Activated CD8-positive, alpha-beta T cell treated with anti-CD3 and anti-CD28 coated beads for 36 hours (primary cell): ENCODE measurements at places on chromosomes 7 and 10. TPM values are rescaled to one million over a fixed set of nuclear protein-coding genes. Genes with fewer than 3 reads are reported as not detected.

GRCh38 chr7:76234931-76235441, 33.3 kb downstream of the SRRM3 start:
- peak; percentile 85 for DNase-seq

DNA sequence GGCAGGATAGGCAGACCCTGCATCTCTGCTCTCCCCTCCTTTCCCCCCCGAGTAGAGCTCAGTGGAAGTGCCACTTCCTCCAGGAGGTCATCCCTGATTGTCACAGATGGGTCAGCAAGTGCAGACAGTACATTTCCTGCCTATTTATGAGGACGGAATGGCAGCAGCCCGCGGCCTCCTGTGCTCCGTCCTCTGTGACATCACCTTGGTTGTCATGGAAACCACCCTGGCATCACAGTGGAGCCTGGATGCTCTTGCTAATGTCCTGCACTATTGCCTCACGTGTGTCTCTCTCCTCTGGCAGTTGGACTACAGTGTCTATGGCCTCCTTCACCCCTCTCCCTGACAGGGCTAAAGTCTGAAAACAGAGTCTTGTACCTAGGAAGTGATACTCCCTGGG, 148.6 kb downstream of the SH3PXD2A start:
- no peak for DNase-seq

- no peak for DNase-seq
These were observed 5.4 kb downstream of the VWC2 start for GRCh38 chr7:49778731-49779270.

GRCh38 chr10:32962521-32962920, 4.5 kb upstream of the ITGB1 start:
- no peak for DNase-seq

The TMEM273 gene
- total RNA-seq: 16.6 TPM

DNA sequence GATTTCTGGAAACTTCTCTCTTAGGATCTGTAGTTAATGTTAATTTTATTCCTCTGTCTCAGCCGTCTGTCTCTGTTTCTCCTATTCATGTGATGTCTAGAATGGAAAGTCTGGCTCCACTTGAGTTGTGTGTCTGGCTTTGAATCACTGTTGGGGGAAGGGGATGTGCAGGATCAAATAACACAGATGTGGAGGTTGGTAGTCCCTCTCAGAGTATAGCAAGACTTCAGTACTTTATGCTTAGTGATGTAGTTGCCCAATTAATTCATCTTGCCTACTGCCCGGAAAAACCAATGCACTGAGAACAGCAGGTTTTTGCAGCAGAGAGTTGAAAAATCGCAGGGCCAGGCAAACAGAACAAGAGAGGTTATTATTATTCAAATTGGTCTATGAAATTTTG, 79.2 kb downstream of the PHTF2 start:
- DNase-seq: no peak

- DNase-seq: no peak
These were observed 426.4 kb downstream of the PHTF2 start for GRCh38 chr7:78224923-78225322.

The SLC26A3 gene
- total RNA-seq: not detected

- no peak for DNase-seq
These were observed 16.4 kb downstream of the GRB10 start for GRCh38 chr7:50766106-50766848.

The OR2A12 gene
- not detected for total RNA-seq

DNA sequence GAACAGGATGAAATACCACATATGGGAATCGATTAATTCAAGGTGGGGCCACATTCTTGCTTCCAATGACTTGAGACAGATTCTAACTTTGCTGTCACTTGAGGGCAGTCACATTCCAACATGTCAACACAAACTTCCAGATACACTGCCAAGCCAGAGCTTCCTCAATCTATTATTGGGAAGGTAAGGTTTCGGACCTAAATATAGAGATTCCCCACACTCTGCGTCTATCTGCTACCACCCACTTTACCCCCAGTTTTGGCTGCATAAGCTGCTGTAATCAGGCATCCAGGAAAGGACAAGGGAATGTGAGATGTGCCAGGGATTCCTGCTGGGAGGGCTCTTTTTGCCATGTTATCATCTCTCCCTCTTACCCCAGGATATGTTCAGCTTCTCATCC, 20.5 kb upstream of the DGKI start:
- no peak for DNase-seq

- DNase-seq: no peak
These were observed 942.5 kb upstream of the ZWINT start for GRCh38 chr10:57303566-57303965.

The SLC35G1 gene
- total RNA-seq: 2.0 TPM

DNA sequence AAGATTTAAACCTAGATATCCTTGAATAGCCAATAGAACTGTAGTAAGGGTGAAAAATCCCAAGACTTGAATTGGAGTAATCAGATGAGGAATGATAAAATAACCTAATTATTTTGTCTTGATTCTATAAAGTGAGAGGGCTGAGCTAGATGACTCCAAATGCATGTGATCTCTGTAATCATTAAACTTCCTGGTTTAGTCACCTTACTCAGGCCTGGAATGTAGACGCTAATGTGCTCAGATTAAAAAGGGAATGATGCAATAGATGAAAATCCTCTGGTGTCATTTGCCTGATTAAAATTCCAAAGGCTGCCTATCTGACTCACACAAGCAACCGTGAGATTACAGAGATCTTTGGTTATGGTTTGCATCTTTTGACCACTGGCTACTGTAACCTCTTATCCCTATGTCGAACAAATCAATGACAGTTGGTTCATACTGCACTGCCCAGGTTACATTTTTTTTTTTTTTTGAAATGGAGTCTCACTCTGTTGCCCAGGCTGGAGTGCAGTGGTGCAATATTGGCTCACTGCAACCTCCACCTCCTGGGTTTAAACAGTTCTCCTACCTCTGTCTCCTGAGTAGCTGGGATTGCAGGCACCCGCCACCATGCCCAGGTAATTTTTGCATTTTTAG, 2.9 kb upstream of the HKDC1 start:
- DNase-seq: no peak

DNA sequence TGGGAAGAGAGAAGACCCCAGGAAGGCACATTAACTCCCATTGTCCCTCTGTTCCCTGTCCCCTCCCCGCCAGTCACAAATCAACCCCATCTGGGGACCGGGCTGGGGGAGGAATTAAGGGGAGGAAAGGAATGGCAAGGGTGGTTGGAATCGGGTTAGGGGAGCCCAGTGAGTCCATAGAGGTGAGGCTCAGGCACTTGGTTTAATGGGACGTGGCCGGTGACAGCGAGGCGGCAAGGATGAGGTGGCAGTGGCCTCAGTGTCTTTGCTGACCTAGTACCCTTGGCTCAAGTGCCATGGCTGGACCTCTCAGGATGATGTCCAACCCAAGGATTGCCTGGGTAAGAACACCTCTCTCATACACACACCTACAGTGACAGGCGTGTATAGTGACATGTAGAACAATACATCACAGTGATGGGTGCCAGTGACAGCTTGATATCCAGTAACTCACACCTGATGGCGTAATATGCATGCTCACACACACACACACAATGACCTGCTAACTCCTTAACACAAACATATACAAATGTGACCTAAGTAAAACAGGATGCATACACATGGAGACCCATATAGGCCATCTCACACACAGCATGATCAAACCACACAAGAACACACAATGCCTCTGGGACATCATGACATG, 12.3 kb downstream of the KCNIP2 start:
- no peak for DNase-seq

The OR2A1 gene
- total RNA-seq: not detected

DNA sequence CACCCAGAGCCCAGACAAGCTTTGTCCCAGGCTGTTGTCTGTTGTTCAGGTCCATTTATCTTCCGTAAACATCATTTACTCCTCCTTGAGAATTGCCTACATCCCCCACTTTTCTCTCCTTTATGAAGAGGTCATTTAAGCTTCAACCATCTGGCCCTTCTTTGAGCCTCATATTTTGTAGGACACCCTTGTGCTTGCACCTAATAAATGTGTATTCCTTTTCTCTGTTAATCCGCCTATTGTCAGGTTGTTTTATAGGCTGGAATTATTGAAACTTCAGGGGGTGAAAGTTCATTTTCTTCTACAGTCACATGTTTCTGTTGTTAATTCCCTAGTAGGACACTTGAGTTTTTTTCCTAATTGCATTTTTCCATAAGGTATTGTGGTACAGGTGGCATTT, 19.6 kb upstream of the CTTNBP2 start:
- DNase-seq: no peak

- DNase-seq: no peak
These were observed 359.5 kb downstream of the PTEN start for GRCh38 chr10:88222881-88223280.

- DNase-seq: peak; percentile 63
These were observed 2.4 kb downstream of the SFMBT2 start for GRCh38 chr10:7408291-7409044.

The COL26A1 gene
- not detected for total RNA-seq

- no peak for DNase-seq
These were observed 100.6 kb upstream of the DIP2C start for GRCh38 chr10:789831-790701.

DNA sequence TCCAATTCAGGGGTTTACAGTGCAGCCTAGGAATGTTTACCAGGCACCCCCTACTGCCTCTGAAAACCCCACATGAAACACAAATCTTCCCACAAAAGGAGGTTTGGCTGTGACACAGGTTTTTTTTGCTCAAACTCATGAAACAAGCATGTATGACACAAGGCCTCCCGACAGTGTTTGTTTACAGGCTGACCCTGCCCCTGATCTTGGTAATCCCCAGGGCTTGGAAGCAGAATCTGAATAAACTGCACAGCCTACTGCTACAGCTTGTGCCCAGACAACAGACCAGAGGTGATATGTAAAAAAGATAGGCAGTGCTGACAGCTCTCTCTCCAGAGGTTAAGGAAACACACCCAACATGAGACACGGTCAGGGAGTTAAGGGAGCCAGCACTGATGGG, 184.2 kb downstream of the KMT2E start:
- no peak for DNase-seq

The CD36 gene
- total RNA-seq: not detected

DNA sequence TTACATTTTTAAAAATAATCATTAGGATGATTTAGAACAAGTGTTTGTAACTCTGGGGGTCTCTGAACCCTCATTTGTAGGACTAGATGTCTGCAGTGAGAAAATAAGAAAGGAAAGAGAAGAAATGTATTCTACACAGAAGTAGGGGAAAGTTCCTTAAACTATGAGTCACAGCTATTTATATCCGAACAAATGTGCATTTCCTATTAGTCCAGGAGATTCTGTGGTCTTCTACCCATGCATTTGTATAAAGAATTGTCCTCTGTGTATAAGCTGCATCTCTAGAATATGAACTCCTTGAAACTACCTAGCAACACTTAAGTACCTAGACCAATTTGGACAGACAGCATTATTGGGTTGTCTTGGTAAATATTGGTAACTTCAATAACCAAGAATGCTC, 15.9 kb upstream of the CD36 start:
- no peak for DNase-seq

The ELN gene
- total RNA-seq: not detected

DNA sequence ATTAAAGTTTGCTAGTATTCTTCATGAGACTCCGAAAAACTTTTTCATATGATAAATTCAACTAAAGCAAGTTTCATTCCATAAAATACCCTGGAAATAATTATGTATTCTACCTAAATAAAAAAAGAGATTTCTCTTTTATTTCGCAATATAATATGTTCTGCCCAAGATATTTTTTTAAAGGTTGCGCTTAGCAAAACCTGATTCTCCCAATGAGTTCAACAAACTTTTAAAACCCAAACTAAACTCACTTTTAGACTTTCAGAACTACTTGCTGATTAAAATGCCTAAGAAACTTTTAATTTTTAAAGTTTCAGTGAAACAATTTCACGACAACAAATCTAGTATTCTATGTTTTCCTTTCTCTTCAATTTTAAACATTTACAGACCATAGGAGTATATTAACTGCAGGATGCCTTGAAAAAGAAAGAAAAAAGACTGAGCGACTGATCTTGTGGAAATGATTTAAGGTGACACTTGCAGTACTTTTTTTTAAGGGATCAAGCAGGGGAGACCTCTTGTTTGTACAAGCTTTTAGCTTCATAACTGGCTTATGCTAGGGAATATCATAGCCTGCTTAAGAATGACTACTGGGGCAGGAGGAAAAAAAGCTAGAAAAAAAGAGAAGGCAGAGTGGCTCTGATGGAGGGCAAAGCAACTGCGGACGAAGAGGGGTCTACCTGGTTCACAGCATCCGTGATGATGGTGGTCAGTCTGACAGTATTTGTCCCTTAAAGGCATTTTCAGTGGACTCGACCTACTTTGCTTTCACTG, 1.5 kb downstream of the ZNF800 start:
- DNase-seq: no peak

- DNase-seq: no peak
These were observed 17.8 kb upstream of the LMOD2 start for GRCh38 chr7:123637878-123638277.

- no peak for DNase-seq
These were observed 85.5 kb downstream of the PRTFDC1 start for GRCh38 chr10:24866604-24867583.

The GOLGA7B gene
- 1.1 TPM for total RNA-seq

The AGAP9 gene
- 3.4 TPM for total RNA-seq

DNA sequence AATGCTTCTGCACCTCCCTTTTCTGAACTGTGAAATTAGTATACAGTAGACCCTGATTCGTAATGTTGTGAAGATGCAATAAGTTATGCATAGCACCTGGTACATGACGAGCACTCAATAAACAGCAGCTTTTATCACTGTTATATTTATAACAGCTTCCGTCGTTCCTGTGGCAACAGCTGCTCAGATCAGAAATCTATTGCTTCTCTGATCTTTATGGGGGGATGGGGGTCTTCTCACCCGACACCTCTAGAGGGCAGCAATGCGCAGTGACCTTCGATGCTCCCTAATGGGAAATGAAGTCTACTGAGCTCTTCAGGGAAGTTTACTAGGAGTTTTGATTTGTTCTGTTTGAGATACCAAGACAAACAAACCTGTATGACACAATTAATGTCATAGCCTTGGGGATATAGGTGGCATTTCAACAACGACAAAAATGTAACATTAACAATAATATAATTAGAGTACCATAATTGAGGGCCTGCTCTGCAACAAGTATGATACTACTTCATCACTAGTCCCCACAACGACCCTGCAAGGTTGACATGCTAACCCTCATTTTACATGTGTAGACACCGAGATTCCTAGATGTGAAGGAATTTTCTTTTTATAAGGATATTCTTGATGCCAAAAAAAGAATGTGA, 289.6 kb downstream of the SFMBT2 start:
- DNase-seq: peak; percentile 82

- no peak for DNase-seq
These were observed 76.8 kb upstream of the MKI67 start for GRCh38 chr10:128203028-128203427.

DNA sequence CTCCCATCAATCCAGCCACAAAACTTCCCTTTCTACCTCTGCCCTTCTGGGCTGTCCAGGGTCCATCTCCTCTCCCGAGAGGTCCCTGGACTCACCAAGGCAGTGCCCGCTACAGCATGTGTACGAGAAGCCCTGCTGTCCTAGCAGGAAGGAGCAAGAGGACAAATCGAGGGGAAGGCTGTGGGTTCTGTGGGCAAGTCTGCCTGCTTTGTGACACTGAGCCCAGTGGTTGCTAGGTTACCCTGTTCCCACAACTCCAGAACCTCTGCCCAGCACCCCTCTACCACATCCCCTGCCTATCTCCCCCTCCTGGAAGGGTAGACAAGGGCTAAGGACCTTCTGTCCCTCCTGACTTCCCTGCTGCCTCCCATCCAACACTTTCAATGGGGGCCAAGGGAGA, at the start of gene TBATA:
TBATA (minus strand) TSS at position 188 of the 400 bp plus-strand sequence. CDS start 1,998 bp downstream, outside the sequence.
- DNase-seq: no peak

The MINDY3 gene
- 12.0 TPM for total RNA-seq
